ENCODE measurements at places on chromosomes 16 and 17.
A peak's percentile ranks its signal among the peaks of the same experiment; 100 is the strongest.

DNA sequence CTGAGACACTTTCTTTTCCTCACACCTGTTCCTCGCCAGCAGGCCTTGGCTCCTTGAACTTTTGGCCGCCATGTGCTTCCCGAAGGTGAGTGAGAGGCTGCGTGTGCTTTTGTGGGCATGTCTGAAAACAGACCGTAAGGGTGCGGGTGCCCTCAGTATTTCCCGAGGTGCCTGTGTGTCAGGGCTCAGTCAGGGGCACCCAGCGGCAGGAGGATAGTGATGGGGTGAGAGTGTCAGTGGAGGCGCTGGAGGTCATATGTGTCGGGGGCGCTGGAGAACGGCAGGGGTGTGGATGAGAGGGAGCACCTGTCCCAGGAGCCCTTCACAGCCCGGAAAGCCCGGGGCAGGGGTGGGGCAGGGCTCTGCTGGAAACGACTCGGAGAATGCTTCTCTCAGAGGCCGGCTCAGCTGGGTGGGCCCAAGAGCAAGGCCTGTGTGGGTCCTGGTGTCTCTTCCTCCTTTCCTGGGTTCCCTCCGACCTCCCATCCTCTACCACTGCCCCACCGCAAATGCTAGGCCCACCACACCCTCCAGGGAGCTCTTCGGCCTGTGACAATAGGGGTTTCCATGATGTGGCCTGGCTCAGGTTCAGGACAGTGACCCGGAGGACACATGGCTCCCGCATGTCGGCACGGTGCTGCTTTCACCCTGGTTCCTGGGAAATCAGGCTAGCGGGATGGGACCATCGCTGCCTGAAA, 451 bp downstream of the IL32 start:
- no peak for DNase-seq

DNA sequence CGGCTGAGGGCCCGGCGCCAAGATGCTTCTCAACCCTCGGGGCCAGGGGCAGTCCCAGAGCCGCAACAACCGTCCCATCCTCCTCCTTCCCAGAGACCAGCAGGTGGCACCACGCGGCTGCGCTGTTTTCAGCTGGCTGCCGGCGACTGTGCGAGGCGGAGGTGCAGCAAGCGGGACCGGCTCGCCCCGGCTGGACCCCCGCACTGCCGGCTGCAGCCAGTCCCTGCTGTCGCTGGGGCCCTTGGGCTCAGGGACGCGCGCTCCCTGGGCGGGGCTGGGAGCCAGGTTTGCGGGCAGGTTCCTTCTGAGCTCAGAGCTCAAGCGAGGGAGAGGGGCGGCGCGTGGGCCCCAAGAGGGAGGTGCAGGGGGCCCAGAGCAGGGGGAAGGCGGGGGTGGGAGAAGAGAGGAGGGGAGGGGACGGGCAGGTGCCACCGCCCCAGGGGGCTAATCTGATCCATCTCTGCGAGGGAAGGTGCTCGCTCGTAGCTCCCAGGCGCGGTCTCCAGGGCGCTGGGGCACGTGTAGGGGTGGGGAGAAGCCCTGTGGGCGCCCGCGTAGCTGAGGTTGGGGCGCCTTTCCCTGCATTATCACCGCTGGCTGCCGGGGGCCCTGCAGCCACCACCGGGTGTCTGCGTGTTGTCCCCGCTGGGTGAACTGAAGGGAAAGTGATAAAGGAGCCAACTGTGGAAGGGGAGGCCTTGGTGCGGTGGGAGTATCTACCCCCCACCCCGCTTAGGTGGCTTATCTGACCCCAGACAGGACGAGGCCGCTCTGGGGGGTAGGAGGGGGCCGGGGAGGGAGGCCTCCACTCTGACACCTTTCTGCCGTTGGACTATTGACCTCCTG, 24.2 kb downstream of the STAT5A start:
- DNase-seq, result no peak

GRCh38 chr17:41544491-41544892, 16.4 kb upstream of the KRT19 start:
- DNase-seq, result peak; percentile 56

DNA sequence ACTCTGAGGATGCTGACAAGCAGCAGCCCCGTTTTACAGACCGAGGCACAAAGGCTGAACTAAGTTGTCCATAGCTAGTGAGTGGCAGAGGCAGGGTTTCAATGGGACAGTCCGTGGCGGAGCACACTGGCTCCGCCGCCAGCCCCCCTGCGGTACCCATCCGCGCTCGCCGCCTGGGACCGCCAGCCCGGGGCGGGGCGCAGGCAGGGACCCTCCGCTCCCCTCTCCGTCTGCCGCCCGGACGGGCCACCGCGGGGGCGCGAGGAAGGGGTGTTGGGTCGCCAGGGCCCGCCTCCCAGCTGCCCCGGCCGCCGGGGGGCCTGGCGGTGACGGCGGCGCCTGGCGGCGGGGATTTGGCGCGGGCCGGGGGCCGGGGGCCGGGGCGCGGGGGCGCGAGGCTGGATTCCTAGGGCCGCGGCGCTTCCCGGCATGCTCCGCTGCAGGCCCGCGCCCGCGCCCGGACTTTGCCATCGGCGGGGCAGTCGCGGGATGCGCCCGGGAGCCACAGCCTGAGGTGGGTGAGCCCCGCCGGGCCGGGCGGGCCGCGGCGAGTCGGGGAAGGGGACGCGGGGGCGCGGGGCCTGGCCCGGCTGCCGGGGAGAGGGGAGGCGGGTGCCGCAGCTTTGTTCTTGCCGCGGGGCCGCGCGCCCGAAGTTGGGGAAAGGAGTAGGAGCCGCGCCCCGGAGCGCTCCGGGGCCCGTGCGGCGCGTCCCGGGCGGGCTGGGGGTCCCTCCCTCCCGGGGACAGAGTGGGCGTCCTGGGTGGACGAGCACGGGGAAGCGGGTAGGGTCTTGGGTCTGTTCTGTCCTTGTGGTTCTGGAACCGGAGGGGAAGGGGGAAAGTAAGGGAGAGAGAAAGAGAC, at the start of gene TMEM98:
TSS of gene TMEM98 (plus strand) at position 430 of the 862 bp plus-strand sequence. CDS start 3,376 bp downstream, outside the sequence.
- no peak for DNase-seq

- no peak for DNase-seq
These were observed at the start of gene ADCY7 for GRCh38 chr16:50266337-50267091. TSS of gene ADCY7 (plus strand) at chr16:50266551. CDS start at chr16:50288180, 21,629 bp downstream.

All from NCI-H774 (cell line).